ENCODE measurements at places on chromosomes 3 and 15. TPM values are rescaled to one million over a fixed set of nuclear protein-coding genes. Genes with fewer than 3 reads are reported as not detected.

- no peak for DNase-seq
Measured at GRCh38 chr3:147393943-147394883, 12.1 kb downstream of the ZIC4 start.

DNA sequence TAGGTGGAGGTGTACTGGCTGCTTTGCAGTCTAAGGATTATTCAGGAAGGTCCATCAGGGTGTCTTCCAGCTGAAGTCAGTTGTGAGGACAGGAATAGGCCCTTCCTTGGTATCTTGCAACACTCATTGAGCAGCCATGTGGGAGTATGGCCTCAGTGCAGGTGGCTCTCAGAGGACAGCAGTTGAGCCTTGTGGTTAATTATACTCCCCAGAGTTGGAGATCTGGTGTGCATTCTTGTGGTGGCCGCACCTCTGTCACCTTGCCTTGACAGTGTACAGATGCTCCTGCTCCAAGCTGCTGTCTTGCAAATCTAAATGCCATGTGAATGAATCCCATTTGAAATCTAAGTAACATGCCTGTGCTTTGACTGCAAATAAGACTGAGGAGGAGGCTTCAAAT lies 339.9 kb upstream of the BCHE start:
- DNase-seq, result no peak

GRCh38 chr3:54999159-54999558 lies 71.3 kb upstream of the LRTM1 start:
- DNase-seq, result no peak

DNA sequence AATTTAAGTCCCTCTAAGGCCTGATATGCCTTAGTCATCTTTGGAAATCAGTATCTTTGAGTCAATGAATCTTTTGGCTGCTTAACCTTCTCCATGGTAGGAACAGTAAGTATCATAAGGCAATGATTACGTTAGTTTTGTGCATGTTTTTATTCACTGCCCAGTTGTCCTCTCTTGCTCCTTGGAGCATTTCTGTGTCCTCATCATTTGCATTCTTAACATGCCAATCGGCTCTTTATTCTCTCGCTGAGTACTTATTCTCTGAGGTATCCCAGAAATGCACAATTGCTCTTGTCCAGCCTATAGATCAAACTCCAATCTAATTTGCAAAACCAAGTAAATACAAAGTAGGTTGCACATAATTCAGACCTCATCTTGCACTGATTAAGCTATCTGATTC lies 405.0 kb upstream of the IL12A start:
- no peak for DNase-seq

GRCh38 chr15:59828861-59829260 lies 139.7 kb upstream of the BNIP2 start:
- no peak for DNase-seq

- DNase-seq, result no peak
Measured at GRCh38 chr3:159727506-159727905, 261.1 kb upstream of the IL12A start.

- DNase-seq, result no peak
Measured at GRCh38 chr3:136651581-136651980, 100.6 kb downstream of the STAG1 start.

DNA sequence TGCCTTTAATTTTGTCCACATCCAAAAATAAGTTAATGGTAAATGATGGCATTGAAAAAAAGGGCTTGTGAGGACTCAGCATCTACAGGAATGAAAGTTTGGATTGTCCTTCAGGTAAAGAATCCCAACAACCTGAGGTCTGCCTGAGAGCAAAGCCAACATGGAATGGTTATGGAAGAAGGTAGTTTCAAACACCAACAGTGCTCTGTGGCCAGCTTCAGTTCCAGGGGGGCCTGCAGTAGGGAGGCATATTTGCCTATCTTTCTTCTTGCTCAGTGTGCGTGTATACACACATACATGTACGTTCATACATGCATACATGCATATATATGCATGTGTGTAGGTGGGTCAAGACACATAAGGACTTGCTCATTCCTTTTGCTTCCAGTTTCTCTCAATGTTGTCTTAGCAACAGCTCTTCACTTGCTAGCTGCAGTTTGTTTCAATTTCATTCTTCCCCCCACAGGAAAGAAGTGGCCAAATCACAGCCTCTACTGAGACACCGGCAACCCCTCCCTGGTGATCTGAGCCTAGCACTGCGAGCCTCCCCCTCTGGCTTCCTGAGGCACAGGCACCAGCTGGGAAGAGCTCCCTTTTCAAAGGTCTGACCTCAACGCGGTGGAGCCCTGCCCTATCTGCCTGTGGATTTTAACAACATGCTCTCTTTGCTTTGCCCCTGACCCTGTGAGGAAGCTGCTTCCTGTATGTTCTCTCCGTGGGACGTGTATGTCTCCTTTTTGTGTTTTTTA lies 146.2 kb downstream of the KLF13 start:
- DNase-seq, result no peak

DNA sequence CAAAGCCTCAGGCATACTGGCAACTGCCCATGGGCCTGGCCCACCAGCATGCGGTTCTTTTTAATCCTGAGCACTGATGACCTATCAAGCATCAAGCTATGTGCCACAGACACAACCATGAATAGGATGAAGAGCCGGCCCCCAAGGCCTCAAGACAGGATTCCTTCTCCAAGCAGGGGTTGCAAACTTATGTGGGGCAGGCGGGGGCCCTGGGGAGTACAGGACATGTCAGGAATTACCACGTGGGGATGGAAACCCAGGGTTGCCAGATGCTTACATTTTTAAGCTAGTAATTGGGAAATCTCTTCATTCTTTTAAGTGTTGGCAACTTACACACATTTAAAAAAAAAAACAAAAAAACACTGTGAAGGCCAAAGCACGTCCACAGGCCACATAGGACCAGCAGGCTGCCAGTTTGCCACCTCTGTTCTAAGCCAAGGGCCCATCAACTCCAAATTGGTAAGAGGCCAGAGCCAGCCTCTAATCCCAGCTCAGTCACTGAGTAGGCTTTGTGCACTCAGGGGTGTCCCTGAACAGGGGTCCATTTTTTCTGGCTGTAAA lies 32.8 kb downstream of the BDH1 start:
- no peak for DNase-seq

ST8SIA2 gene
- 0.31 TPM for total RNA-seq
